ENCODE measurements at places on chromosomes 13 and 19.

DNA sequence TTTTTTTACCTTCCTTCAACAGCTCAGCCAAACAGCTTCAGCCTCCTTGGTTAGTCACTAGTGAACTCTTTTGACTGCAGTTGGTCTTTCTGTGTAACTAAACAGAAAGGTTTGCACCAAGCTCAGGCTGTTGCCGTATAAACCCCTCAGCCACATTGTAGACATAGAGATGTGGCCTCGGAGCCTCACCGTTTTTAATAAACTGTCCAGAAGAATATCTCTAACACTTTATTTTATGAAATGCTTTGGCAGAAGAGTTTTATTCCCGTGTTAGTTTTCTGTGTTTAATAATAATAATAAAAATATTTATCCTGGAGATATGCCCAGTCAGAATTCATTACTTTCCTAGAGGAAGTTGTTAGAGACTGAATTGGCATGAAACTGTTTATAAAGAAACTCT is 171.7 kb upstream of the MAB21L1 start:
- DNase-seq = no peak

DNA sequence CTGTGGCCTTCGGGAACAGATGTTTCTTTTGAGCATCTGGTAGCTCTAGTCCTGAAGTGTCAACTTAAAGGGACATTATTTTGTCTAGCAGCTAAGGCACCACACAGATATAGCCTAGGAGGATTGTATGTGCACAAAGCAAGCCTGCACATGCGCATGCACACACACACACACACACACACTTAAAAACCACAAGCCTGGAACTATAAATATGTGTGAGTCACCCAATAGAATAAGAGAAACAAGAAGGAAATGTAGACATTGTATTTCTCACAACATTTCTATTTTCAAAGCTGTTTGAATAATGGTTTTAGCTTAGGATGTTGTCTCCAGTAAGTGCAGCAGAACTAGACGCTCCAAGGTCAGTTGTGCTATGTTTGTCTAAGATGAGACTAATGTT is 516.5 kb downstream of the SUCLA2 start:
- no peak for DNase-seq

DNA sequence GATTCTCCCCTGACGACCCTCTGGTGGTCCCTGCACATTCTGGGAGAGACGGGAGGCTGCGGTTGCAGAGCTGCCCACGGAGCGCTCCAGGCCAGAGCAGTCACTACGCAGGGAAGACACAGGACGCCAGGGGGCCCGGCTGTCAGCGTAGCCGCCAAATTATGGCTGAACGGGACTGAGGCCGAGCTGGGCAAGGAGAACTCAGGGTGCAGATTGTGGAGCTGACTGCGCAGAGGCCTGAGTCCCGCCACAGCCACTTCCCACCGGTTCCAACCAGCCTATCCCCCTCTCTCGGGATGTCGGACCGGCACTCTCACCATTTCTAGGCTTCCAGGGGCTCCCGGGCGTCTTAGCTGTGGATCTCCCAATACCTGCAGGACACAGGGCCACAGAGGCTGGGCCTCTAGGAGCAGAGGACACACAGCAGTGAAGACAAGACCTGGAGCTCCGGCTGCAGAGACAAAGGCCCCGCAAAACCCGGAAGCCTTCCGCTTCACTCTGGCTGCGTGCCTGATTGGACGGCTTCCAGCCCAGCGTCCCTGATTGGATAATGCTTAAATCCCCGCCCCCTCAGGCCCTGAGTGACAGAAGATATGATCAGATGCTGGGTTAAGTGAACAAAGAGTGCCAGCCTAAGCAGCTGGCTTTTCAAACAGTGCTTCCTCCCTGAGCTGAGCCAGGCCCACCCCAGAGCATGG is at the start of gene ZNF737:
ZNF737 (minus strand) TSS at position 461 of the 698 bp plus-strand sequence; CDS start at position 320, 141 bp downstream.
- DNase-seq = peak; percentile 88

GRCh38 chr13:90800082-90800746 is 547.3 kb upstream of the MIR17HG start:
- DNase-seq = peak; percentile 59

DNA sequence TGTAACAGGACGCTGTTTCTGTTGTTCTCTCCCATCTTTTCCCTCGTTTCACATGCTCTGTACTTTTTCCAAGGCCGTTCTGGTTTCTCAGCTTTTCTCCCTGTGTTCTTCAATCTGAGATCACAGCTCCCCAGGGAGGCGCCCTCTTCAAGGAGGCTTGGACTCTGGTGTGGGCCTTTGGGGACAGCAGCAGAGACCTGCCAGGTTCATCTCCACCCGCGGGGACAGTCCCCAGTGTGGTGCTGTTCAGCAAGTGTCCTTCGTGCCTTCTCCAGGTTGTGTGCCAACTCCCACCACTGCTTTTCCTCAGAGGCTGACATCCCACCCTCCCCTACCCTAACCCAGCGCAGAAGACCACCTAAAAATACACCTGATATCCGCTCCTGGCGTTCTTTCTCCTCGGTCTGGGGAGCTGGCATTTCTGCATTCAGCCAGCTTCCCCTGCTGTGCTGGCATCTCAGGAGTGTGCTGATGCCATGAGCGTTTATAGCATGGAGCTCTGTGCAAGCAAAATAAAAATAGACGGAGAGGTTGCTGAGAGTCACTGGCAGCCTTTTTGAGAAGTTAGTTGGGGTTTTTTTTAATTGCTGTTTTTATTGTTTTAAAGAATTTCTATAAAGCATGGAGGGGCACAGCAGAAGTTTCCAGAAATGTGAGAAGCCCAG is 149.4 kb downstream of the STK24 start:
- DNase-seq = no peak

DNA sequence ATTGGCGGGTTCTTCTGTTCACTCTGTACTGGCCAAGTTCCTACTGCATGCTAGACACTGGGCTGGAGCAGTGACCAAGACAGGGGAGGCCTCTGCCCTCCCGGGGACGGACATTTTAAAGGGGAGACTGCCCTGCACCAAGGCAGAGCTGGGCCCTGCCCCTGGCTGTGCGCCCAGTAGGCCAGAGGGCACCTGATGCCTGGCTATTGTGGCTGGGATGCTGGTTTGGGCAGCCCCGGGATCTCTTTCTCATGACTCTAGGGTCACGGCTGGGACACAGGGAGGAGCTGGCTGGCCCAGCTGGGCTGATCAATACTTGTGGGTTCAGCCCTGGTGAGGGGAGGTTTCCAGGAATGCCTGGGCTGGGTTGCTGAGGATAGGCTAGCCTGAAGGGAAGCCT is 17.7 kb downstream of the LIPE start:
- peak; percentile 54 for DNase-seq

GRCh38 chr13:105441051-105441750 is 1094.3 kb downstream of the EFNB2 start:
- no peak for DNase-seq

- no peak for DNase-seq
These were observed 405.1 kb downstream of the FOXO1 start for GRCh38 chr13:40261336-40261735.

GRCh38 chr19:32865326-32865725 is 4.2 kb downstream of the SLC7A9 start:
- no peak for DNase-seq

DNA sequence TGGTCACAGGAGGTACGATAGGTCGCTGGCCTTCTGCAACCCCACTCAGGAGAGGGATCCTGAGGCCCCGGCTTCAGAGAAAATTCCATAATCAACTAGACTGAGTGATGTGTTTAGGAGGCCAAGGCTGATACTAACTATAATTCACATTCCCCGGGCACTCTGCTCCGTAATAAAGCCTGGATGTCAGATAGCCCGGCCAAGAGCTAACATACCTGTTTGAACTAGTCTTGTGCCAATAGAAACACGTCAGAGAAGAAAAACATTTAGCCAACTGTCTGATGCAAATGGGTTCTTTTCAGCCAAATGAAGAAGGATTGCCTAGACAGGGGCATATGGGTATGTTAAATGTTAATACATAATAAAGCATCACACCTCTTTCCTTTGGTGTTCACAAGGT is 204.2 kb downstream of the TSHZ3 start:
- no peak for DNase-seq

GRCh38 chr13:26710166-26710565 is 50.4 kb downstream of the GPR12 start:
- DNase-seq = no peak

GRCh38 chr13:69683921-69684686 is 423.5 kb upstream of the ATXN8OS start:
- no peak for DNase-seq

DNA sequence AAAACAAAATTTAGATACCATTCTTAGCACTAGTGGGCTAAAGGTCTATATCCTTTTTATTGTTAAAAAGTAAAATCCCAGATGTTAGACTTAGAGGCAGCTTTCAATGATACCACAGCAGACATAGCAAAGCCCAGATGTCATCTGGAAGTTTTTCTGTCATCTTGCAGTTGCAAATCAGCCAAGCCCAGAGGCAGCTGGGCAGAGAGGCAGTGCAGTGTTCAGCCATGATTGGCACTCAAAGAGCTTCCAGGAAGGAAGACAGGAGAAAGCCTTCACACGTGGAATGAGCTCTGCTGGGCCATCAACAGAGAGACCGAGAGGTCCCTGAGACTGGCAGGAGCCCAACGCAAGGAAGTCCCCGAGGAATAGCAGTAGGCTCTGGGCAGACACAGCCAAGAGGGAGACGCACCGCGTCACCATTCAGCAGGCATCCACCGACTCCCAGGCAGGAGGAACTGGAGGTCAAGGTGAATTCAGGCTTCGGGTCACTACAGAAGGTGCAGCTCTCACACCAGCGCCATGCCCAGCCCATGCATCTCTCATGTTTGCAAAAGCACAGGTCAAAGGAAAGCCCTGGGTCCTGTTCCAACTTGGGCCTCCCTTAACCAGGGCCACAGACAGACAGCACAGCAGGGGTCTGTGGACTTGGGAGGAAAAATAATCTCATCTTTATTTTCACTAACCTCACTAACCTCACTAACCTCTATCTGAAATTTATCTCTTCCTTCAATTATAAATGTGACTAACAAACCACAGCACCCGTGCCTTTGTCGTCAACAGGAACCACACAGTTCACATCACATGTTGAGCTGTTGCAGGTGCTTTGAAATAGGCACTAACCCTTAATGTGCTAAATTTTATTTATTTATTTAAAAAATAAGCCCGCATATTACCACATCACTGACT is 54.9 kb downstream of the TUBGCP3 start:
- peak; percentile 55 for DNase-seq

DNA sequence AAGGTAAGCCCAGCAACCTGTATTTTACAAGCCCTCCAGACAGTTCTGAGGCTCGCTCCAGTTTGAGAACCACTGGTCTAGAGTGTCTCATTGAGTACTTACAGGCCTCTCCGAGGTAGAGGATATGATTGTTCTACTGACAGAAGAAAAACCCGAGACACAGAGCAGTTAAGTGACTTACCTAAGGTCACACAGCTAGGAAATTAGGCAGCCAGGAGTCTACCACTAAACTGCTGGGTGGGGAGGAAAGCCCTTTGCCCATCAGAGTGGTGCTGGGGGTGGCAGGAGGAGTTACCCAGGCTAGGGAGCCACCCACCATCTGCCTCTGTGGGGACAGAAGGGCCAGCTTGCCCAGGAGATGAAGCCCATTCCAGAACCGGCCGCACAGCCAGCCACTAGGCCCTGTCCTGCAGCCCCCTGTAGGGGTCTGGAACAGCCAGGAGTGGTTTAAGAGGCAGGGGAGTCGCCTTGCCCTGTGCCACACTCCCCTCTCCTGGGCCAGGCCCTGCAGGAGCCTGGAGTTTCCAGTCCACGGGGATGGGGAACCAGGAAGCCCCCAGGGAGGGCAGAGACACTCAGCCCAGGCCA is 703 bp downstream of the RASGRP4 start:
- DNase-seq = no peak

DNA sequence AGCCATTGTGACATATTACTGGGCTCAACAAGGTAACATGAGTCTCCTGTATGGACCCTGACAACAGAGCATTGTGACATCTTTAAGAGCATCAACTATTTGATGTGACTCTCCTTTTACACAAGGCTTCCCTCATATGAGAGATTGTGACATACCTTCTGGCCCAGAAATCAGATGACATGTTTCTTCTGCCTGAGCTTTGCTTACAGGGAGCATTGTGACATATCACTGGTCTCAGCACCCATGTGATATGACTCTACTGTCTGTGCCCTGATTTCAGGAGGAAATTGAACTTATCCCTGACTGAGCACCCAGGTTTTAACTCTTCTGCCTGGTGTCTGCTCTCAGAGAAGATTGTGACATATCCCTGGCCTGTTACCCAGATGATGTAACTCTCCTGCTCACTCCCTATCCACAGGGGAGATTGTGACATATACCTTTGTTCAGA is 15.9 kb upstream of the ZNF681 start:
- no peak for DNase-seq

GRCh38 chr13:21435687-21436151 is 23.4 kb downstream of the ZDHHC20 start:
- DNase-seq = no peak

DNA sequence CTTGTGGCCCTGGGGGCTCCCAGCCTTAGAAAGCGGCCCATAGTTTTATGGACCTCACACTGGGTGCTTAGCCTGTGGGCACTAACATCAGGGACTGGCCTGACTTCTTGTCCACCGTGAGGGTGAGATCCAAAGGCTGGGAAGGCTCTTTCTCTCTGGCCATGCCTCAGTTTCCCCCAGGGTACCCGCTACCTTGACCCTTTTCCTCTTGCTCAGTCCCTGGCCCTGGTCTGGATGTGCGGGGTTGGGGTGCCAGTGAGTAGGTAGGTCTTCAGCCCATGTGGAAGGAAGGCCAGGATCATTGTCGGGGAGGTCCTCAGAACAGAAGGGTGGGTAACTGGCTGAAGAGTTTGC is 1.6 kb upstream of the TMEM161A start:
- DNase-seq = no peak

GRCh38 chr13:102097708-102098107 is 304.1 kb downstream of the FGF14 start:
- DNase-seq = no peak

GRCh38 chr13:71477735-71478134 is 389.3 kb downstream of the DACH1 start:
- DNase-seq = no peak

DNA sequence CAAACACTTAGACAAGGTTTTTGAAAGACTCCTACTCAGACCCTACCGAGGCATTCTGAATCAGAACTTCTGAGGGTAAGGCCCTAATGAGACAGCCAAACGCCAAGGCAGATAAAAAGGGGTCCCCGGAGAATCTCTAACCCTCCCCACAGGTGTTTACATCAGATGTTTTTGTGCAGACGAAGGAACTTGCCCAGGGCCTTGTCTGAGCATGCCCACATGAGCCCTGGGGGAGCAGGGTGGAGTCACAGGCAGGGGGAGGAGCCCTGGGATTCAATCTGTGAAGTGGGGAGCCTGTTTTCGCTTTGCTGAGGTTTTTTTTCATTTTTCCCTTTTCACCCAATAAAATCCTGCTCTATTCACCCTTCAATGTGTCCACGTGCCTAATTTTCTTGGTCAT is 61.6 kb upstream of the MED4 start:
- no peak for DNase-seq

DNA sequence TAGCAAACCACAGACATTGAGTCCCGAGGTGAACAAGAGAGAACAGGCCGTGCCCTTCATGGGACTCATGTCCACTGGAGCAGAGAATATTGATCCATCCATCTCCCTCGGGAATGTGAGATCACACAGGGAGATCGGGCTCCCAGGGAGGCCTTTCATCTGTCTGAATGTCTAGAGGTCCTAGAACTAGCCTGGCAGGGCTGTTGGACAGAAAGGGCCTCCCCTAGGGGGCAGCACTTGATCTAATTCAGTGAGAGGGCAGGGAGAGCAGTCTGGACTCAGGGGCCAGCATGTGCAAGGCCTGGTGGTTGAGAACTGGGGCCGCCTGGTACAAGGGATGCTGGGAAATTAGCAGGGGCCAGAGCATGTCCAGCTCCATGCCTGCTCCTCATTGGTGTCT is 4.3 kb downstream of the RUVBL2 start:
- peak; percentile 69 for DNase-seq

GRCh38 chr19:48417421-48417820 is 24.0 kb downstream of the GRIN2D start:
- DNase-seq = no peak

GRCh38 chr13:113754691-113755090 is 4.3 kb upstream of the TMEM255B start:
- DNase-seq = no peak
